ENCODE measurements at places on chromosomes 2 and 18.

GRCh38 chr2:43537137-43537536 lies 58.7 kb downstream of the THADA start:
- DNase-seq, result no peak

DNA sequence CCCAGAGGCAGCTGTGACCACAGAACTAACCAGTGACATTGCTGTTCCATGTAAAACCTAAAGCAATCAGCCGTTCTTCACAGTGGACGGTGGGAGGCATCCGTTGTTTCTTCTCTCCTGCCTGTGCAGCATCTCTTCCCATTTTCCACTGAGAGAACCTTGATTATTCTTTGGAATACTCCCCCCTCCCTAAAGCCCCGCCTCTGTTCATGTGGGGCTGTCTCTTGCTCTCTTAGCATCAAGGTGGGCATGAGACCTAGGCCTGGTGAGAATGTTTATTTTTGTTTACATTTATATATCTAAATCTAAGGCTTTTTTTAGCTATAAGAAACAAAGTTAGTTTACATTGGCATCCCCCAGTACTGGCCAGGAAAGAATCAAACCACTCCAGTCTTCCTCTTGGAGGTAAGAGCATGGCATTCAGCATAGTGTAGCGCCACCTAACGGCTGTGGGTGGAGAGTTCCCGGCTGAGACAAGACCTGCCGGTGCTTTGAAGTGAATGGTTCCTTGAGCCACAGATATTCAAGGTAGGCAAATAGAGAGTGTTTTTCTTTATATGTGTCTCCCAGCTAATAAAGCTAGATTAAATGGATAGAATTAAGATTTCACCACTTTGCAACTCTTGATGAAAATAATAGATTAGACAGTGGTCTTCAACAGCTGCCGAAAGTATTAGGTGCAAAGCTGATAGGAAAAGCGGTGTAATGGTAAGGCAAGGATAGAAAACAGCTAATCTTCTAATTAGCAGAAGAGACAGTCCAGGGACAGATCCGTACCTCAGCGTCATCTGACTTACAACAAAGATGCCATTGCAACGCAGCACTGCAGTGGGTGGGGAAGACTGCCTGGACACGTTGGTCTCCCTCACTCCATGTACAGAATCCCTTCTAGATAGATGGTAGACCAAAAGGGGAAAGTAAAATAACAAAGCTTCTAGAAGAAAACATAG lies 219.6 kb upstream of the RAB12 start:
- no peak for DNase-seq

GRCh38 chr2:241136191-241136590 lies 13.1 kb downstream of the PASK start:
- DNase-seq, result no peak

DNA sequence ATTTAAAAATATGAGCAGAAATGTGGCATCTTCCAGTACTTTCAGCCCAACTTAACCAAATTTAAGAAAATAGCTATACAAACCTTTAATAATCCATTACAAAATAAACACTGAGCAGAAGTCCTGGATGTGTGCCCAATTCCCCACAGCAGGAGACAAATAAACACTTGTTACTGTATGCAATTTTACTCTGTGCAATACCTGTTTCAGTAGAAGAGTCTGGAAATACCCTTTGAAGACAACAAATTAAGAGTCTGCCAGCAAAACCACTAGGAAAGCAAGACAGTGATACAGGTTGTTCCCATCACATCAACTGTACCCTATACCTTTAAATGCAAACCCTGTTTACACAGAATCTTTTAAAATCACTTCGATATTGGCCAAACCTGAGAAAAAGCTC lies 41.4 kb upstream of the RNU4ATAC start:
- DNase-seq, result no peak

GRCh38 chr2:11777066-11777782 lies 30.8 kb downstream of the LPIN1 start:
- DNase-seq, result no peak

DNA sequence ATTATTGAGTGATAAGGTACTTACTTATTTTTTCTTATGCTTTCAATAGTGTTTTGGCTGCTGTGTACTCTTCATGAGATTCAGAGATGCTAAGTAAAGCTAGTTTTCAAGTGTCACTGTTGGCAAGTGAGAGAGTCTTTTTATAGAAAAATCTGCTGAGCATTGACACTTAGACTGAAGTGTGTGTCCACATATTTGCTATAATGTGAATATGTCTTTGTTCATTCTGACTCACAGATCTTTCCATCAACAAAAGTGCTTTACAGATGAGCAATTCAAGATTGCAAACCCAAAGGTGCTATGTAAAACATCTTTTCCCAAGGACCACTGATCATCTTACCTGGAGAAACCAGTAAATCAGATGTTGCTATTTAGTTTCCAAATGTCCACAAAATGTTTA lies 410.6 kb upstream of the FIGN start:
- no peak for DNase-seq

DNA sequence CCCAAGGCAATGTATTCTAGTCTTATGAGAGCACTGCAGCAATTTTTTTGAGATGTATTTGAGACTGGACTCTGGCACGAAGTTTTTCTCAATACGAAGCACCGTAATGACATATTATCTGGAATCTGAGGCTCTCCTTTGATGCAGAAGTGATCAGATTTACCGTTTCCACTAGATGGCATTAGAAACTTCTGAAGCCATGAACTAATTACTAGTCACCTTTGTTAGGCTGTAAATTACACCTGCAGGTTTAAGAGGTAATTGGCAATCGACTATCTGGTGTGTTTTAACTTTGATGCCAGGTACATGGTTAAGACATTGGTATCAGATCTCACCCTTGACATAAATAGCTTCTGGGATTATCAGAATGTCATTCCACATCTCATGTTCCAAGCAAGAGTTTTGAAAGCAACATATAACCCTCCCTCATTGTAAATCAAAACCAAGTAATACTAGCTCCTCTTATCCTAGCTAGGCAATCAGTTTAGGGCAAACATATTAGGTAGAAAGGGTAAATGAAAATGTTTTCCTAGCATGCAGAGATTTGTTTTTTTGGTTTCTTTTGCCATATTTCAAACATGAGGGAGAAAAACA lies 254.6 kb upstream of the SPRED2 start:
- DNase-seq, result no peak

DNA sequence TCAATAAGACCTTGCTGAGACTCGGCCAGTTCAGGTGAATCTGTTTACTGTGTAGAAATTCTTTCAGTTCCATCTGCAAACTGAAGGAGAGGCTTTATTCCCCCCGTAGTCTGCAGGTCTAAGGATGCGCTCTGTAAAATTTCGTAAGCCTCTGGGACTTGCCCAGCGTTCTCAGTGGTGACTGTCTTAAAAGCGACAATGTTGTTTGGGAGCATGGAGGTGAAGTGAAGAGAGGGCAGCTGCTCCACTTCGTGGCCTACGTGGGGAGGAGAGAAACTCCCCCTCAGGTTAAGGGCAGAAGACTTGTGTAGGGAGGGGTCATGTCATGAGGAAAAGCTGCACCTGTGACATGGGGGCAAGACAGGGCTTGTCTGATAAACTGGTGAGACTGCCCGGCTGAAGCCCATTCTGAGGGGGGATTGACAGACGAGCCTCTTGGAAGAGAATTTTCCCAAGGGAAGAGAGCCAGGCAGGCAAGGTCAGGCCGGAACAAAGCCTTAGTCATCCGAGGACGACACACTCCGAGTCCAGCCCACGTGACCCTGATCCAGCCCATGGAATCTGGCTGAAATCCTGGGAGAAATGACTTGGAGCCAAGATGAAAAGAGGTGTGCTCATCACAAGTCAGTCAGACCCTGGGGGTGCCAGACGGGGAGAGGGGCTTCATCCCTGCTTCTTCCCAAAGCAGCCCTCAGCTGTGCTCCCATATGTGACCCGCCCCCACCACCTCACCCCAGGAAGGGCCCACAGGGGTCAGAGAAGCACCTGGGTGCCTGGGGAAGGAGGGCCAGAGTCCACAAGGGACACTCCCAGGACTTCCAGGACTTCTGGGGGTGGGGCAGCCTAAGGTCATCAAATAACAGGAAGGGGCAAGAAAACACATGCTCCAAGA lies 88.5 kb upstream of the SH3BP4 start:
- DNase-seq, result no peak

- DNase-seq, result no peak
Measured at GRCh38 chr2:23658466-23658942, 268.4 kb downstream of the ATAD2B start.

DNA sequence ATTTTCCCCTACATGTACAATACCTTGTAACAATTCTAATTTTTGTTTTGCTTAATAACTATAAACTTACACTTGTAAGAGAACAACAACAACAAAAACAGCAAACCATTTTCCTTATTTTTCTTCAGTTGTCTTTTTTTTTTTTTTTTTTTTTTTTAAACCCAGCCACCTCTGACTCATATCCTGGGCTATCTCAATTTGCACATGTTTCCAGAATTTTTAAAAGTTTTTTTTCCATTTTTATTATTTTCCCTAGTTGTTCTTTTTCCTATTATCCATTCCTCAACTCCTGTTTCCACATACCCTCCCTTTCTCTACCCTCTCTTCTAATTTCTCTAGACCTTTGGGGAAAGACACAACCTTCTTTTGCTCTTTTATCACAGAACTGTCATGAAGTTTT lies 112.5 kb downstream of the EFEMP1 start:
- DNase-seq, result no peak

GRCh38 chr18:23852236-23853045 lies 162.1 kb upstream of the TTC39C start:
- no peak for DNase-seq

GRCh38 chr2:189549449-189549832 lies 31.1 kb downstream of the SLC40A1 start:
- DNase-seq, result no peak

DNA sequence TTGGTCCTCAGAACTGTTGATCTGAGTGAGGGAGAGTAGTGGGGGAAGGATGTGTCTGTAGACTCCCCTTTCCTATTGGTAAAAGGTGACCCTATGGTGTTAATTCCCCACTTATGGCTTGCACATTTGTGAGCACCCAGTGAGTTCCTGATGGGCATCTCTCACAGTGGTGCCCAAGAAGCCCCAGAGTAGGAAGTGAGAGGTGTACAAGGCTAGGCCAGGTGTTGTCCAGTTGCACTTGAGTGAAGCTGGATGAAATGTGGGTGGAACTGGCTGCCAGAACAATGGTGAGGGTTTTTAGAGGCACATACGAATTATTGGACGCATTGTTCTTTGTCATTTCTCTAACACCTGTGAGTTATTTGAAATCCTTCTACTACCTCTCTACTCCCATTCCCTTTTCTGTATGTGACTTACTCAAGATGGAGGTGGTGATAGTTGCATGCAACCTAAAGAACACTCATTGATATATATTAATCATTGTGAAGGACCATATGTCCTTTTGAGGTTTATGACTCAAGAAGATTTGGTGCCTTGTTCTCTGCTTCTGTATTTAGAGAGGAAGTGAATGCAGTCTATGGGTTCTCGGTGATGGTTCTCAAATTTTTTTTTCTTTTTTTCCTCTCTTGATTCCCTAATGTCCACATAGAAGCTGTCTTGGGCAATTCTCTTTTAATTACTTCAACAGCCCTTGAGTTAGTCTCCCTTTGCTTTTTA lies 162.7 kb downstream of the FSHR start:
- DNase-seq, result no peak

DNA sequence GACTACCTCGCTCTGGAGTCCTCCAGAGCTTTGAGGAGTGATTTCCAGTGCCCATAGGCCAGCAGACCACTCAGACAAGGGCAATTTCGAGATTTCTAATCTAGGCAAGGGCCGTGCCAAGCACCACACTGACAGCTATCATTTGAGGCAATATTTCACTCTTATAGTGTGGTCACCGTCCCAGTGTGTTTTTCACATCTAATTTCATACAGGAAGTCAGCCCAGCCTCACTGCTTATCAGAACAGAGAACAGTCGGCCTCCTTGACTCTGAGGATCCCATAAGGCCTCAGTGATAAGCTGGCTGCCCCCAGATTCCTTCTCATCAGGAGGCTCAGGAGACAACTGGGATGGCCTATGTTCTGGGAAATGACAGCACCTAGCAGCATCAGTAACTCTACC lies 581 bp downstream of the CAPN14 start:
- DNase-seq, result no peak

DNA sequence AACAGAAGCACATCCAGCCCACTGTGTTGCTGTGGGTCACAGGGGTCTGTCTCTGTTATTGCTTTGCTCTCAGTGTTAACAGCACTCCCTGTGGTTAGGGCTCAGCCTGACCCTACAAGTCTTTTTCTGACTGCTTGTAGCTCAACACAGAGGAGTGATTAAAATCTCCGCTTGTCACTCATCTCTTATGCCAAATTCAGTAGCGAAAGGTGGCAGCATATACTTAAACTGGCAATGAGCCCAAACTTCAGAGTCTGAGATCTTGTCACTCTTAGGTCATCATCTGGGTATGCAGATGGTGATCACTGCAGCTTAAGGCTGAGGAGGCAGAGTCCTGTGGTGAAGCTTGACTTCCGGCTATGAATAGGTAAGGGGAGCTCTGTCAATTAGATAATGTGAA lies 63.3 kb upstream of the CSRNP3 start:
- DNase-seq, result no peak

- no peak for DNase-seq
Measured at GRCh38 chr2:169562519-169562918, 11.1 kb downstream of the FASTKD1 start.
